CD4-positive, alpha-beta T cell treated with Interleukin-15 for 4 hours (primary cell): ENCODE measurements at places on chromosomes 6 and 20.

GRCh38 chr20:61662968-61663331 lies 402.7 kb downstream of the TAF4 start:
- no peak for DNase-seq

DNA sequence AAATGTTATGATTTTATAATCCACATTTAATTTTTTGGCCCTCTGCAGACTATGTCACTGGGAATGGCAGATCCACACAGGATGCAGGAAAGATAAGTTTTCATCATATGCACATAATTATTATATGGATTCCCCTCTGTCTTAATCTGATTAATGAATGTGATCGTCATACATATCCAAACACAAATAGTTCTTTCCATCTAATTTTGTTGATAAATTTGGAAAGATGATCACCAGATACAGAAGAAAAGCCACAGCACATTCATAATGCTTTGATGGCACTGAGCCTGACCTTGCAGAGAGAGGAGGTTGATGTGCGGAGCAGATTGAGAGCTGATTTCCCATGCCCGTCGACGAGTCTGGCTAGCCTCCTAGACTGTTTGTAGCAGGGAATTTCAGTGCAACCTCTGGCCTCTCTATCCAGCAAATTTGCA lies 471.5 kb downstream of the EPM2A start:
- DNase-seq: no peak

DNA sequence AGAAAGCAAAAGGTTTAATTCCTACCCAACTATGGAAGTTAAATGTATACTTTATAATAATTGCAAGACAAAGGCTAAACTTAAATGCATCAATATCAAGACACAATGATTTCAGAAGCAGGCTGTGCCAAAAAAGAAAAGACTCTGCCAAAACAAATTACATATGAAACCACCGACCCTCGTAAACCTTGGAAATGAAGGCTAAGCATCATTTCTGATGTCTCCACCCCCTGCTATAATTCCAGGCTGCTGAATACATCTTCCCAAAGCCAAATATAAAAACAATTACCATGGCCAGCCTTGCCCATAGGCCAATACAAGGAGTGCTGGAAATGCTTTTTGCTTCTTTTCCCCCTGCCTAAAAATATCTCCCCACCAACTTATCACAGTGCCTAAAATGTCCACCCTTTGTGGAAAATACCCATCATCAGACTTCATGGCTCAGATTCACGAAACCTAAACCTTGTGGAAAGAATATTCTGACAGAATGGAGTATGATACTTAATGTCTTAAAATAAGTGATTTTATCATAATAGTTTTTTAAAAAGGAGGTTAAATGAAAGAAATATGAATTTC lies 37.4 kb downstream of the RCAN2 start:
- no peak for DNase-seq

GRCh38 chr6:109713097-109713496 lies 22.0 kb downstream of the FIG4 start:
- no peak for DNase-seq

DNA sequence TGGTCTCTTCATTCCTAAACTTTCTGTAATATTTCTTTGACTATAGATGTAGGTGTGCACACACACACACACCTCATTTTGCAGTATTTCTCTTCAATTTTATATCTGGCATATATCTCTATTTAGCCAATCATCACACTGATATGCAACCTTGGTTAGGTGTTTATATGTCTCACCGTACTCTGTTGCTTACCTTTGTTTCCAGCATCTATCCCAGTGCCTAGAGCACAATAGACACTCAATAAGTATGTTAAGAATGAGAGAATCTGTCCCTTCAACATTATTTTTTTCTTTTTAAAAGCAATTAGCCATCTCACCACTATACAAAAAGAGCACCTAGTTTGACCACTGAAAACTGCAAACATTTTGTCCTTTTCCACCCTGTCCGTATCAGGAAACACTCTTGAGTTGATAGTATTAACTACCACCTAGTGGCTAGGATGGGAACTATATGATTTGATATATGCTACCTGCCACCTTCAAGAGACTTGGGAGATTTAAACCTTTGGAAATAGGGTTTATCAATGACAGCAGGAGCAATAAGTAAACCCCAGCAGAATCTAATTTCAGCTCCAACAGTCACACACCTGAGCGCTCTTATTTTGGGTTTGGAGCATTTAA lies 48.7 kb upstream of the RSPO3 start:
- no peak for DNase-seq

GRCh38 chr6:4924661-4925271 lies 79.1 kb downstream of the RPP40 start:
- DNase-seq: no peak

GRCh38 chr20:17453592-17453991 lies 77.6 kb downstream of the BFSP1 start:
- no peak for DNase-seq

GRCh38 chr6:63634630-63635029 lies 972 bp upstream of the PHF3 start:
- DNase-seq: no peak

- no peak for DNase-seq
Observed at GRCh38 chr6:142898927-142899895, 45.8 kb downstream of the HIVEP2 start.

GRCh38 chr6:83867043-83867442 lies 7.6 kb downstream of the CYB5R4 start:
- DNase-seq: no peak

DNA sequence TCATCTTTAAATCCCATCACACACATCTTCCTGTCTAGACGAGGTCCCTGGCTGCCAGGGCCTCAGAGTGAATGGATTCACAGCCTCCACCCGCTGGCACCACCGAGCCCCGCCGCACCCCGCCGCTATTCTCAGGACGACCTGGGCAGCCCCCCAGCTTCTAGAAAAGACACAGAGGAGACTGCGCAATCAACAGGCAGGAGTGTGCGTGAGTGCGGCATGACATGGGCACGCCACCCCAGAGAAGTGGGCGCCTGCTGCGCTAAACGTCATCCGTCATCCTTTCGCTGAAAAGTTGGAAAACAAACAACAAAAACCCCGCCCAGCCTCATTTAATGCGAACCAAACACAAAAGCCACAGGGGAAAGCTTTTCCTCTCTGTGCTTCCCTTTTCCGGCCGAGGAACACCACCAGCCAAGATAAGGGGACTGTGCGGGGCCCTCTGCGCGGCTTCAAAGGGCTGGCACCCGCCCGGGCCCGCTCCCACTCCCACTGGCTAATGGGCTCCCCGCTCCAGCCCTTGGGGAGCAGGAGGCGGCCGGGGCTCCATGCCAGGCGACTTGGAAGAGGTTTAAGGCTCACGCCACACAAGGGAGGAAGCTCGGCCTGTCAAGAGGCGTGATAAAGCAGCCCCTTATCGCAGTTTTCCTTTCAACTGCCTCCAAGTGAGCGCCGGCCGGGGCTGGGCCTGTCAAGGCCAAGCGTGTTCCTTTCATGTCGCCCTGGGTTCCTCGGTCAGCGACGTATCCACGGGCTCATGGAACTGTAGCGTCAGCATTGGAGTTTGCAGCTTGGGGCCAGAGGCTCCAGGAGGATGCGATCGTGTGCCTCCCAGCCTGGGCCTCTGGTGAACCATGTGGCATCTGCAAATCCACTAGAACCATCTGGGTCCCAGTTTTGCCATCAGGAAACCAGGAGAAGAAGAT lies 50.1 kb downstream of the NFATC2 start:
- DNase-seq: no peak

GRCh38 chr6:54173089-54173488 lies 61.8 kb downstream of the MLIP start:
- DNase-seq: no peak

DNA sequence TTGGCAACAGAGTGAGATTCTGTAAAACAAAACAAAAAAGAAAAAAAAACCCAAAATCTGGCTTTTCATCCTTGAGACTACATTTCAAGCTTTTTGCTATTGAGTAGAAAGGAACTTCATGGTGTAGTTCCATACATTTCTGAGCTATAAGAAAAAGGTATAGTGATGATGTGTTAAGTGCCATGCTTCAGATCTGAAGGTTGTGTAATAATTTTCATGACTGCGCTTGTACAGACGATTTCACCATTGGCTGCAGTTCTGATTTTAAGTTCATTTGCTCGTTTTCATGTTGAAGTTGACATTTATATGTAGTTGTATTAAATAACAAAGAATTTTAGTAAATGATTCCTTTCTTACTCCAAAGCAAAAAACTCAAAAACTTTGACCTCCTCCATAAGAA lies 247.6 kb downstream of the ARID1B start:
- no peak for DNase-seq

- DNase-seq: no peak
Observed at GRCh38 chr6:49551866-49552129, 1.3 kb downstream of the C6orf141 start.

DNA sequence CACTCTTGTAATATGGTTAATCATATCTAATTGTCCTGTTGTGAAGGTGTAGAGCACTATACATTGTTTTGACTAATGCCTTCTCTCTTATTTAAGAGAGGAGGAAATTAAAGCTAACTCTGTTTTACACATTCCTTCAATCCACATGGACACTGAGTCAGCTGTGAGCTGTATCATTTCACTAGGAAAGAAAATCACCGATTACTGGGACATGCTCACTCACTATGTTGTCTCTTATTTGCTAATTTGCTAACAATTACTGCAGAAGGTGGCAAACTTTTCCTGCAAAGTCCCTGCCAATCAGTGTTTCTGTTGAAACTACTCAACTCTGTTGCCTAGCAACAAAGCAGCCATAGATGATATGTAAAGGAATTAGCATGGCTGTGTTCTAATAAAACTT lies 98.2 kb downstream of the BCAS1 start:
- DNase-seq: no peak

GRCh38 chr6:100475554-100476320 lies 11.0 kb upstream of the SIM1 start:
- no peak for DNase-seq

DNA sequence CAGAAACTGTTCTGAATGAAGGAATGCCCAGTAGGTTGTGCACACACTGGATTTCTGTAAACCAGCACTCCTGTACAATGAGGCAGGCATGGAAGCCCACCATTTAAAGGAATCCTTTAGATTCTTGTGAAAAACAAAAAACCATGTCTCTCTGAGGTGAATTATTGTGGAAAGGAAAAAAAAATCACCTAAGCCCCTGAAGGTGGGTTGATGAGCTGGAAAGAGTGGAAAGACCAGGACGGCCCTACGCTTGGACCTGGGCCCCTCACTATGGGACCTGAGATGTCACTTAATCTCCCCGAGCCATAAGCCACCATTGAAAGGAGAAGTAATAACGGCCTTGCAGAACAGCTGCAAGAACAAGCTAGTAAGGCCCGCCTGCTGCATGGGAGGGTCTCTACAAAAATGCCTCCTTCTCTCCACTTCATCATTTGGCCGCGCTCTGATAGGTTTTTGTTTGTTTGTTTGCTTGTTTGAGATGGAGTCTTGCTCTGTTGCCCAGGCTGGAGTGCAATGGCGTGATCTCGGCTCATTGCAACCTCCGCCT lies 68.8 kb downstream of the RAB44 start:
- no peak for DNase-seq

DNA sequence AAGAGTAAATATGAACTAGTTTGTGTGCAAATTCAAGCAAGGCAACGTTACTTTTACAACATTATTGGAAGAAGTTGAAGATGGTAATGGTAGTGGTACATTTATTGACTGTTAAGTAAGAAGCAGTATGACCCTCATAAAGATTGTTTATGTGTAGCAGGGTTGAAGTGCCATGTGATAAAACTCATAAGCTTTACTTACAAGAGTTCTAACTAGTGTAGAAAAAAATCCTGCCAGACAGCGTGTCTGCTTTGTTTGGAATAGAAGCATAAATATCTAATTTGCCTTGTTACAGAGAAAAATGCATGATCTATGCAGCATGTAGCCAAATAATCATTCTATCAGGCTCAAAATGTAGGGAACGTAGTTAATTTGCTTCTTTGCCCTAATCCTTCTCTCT lies 450.8 kb upstream of the SOX4 start:
- DNase-seq: no peak

DNA sequence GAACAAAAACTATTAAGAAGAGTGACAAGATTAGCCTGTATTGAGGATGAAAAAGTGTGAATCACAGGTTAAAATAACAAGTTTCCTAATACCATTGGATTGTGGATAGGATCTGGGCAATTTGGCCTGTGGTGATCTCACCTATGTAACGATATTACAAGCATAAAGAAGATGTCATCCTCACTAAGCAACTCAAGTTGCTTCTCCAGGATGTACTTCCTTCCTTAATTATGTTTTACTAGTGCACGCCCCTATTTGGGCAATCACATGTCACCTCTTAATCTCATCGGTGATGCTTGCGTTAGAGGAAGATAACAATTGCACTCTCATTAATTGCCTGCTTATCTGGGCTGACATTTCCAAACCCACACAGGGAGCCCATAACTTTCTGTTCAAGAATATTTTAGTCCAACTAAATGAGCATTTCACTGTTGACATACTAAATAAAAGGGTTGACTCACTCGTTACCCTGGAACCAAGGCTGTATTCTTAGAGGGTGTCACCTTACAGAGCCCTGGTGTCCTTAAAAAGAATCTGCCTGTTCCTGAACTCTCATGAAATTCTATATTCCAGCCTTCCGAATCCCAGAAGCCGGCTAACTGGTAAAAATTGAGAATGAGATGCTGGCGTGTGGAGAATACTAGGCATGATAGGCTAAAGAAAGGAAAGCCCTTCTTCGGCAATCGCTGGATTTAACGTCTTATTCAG lies 88.2 kb upstream of the ATXN1 start:
- DNase-seq: no peak

DNA sequence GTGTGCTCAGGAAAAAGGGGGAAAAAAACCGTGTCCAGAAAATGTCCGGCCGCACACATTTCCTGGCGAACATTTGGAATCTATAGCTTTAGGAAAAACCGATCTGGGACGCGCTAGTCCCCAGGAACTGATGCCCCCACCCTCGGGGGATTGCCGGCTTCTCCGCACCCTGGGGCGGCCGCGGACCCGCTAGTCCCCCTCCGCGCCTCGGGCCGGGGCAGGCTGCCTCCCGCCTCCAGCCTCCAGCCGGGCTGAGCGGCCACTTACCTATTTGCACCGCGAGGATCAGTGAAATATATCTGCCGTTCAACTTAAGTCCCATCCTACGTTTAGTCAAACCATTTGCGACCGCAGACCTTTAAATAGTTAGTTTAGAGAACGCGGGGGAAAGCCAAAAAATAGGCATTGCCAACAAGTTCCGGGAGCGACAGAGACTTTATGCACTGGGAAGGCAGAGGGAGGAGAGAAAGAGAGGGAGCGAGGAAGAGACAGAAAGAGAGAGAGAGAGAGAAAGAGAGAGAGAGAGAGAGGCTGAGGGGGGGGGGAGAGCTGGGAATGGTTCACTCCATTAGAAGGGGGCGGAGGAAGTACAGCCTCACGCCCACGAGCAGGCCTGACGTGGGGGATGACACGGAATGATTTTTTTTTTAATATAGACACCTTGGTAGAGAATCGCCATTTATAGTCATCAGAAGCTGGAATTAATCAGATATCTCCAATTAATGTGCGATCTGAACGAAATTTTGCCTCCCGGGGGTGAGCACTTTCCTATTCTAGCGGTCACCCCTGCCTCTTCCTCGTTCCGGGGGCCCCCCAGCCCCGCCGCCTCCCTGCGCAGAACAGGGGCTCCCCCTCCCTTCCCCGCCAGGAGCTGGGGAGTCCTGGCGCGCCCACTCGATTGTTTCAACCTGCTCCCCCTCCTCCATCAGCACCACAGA lies at the start of gene NRN1:
Gene NRN1, minus strand, starts transcription at position 498 of the 938 bp plus-strand sequence. Its CDS starts 176 bp downstream, at position 322.
- no peak for DNase-seq
